ENCODE measurements at places on chromosomes 16 and 17.
A peak's percentile ranks its signal among the peaks of the same experiment; 100 is the strongest.

DNA sequence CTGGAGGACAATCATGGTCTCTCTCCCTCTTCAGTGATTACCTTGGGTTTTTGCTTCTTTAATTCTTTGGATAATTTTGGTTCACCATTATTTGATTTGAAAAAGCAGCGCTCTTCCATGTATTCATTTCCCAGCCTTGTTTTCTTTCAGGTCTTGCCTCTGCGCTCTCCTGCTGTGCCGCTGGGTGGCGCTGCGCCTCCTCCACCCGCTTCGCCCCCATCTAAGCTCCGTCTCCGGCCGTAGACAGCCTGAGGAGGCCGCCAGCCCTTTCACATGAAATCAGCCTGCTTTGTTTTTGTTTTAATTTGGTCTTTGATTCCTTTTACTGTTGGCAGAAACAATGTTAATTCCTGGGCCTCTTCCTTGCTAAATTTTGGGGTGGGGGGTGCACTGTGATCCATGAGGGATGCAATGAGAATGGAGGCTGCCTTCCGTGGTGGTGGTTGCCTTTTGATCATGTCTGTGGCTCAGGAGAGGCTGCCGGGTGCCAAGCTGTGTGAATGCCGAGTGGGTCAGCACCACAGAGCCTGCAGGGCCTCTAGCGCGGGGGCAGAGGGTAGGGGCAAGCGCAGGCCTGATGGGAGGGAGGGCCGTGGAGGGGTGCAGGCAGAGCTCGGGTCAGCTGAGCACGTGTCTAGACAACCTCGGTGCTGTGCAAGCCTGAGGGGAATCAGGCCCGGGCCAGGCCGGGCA lies 64.1 kb downstream of the PLD6 start:
- DNase-seq, result no peak

DNA sequence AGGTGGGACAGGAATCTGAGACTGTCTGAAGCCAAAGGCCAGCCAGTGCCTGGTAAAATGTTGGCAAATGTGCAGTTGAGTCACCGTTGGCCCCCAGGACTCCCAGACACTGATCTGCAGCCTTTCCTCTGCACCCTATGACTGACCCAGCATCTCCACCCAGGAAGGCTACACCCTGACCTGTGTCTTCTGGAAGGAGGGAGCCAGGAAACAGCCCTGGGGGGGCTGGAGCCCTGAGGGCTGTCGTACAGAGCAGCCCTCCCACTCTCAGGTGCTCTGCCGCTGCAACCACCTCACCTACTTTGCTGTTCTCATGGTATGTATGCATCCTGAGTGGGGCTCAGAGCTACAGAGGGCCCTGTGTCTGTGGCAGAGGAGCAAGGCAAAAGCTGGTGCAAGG lies 24.0 kb downstream of the ADGRG5 start:
- no peak for DNase-seq

DNA sequence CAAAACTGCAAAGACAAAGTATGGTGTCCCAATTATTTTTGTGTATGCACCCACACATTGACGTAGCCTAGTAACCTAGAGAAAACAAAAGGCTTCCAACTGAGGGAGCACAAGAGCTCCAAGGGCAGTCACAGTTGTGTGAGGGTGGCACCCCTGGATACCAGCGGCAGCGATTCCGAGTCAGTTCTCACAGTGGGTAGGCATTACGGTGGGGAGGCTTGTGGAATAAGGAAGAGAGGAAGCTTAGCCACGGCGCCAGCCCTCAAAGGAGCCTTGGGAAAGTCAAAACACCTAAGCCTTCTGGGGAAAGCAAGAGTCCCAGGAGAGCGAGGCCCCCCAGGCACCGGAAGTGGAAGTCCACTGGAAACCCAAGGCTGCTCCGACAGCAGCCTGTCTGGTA lies 31.0 kb upstream of the ADCY9 start:
- no peak for DNase-seq

DNA sequence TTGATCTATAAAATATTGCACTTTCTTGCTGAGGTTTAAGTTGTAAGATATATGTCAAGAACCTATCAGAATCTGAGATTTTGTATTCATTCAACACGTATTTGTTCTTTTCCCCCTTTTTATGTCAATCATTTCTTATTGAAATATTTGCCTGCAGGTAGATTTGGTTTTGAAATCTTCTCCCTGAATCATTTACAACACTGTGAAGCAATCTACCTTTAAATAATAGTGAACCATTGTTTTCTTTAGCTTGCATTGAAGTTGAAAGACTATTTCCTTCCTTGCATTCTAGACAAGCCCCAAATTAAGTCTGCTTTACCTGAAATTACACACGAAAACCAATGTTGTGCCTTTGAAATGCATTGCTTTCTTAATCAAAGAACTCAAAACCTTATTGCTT lies 460.2 kb downstream of the KIF2B start:
- no peak for DNase-seq

- no peak for DNase-seq
These were observed 83.4 kb downstream of the ASIC2 start for GRCh38 chr17:33209671-33210070.

DNA sequence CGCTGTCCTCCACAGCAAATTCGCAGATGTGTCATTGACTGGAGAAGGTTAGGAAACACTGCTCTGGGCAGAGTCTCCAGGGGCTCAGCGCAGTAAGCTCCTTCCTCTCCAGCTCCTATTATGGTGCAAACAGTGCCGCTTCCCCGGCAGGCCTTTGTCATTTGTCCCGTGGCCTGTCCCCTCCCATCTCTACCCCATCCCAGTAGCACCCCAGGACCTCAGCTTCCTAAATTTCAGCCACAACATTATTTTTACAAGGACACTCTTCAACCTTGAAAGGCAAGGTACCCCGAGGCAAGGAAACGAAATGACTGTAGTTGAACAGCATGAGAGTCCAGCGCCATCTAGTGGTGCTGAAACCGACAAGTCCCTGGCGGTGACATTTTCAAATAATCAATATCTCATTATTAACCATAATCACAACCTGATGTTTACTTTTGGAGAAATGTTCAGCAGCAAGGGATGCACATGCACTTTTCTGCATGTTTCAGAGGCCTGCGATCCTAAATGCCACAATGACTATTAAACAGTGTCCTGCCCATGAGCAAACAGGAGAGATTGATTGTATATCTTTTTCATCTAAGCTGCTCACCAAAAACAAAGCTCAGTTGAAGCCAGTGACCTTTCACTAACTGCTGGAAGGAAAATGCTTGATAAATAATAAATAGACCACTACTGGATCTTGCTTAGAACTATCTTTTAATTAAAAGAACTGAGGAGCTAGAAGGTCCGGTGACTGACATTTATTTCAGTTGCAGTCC lies 16.5 kb downstream of the MRPS23 start:
- DNase-seq, result peak; percentile 45

GRCh38 chr17:82586576-82587233 lies 61.5 kb downstream of the WDR45B start:
- no peak for DNase-seq

DNA sequence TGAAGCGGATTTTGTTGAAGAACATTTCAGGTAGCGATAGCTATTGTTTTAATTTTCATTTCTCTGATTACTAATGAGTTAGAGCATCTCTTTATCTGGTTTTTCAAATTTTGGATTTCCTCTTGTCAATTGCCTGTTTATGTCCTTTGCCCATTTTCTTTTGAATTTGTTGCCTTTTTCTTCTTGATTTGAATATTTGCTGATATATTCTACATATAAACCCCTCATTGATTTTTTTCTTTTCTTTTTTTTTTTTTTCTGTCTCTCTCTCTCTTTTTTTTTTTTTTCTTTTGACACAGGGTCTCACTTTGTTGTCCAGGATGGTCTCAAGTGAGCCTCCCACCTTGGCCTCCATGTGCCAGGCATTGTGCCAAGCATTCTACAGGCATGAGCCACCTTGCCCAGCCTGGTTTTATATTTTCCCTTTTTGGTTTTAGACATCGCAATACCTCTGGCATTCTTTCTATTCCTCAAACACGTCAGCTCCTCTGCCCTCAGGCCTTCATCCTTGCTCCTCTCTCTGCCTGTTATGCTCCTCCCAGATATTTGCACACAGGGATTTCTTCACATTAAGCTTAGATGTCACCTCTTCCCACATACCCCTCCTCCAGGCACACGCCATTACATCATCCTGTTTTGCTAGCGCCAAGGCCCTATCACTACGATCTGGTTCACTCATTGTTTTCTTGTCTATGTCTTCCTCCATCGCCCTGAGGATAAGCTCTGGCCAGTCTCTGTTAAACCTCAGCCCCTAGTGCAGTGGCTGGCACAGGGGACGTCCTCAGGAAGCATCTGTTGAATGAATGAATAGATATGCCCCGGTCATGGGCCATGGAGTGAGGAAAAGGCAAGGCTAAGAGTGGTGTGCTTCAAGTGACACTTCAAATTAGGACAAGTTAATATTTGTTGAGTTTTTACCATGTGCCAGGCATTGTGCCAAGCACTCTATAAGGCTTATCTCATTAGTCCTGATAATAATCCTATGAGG lies 8.6 kb downstream of the SARM1 start:
- no peak for DNase-seq
